ENCODE measurements at places on chromosomes 5 and 9.
A peak's percentile ranks its signal among the peaks of the same experiment; 100 is the strongest.

DNA sequence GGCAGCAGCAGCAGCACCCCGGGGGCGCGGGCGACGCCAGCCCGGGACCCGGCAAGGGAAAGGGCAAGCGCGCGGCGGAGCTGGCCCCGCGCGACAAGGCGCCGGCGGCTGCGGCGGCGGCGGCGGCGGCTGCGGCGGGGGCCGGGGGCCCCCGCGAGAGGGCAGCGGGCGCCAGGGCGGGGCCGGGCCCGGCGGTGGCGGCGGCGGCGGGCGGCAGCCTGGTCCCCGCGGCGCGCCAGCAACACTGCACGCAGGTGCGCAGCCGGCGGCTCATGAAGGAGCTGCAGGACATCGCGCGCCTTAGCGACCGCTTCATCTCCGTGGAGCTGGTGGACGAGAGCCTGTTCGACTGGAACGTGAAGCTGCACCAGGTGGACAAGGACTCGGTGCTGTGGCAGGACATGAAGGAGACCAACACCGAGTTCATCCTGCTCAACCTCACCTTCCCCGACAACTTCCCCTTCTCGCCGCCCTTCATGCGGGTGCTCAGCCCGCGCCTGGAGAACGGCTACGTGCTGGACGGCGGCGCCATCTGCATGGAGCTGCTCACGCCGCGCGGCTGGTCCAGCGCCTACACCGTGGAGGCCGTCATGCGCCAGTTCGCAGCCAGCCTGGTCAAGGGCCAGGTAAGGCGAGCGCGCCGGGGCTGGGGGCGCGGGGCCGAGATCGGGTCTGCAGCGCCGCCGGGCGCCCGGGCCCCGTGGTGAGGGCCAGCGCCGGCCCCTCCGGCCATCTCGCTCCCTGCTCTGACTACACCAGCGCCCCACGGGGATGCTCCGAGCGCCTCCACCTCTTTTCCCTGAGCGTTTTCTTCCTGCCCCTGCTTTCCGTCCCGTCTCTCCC, at the start of gene UBE2QL1:
Gene UBE2QL1, plus strand, starts transcription at position 238 of the 843 bp plus-strand sequence. Its CDS starts 35 bp downstream, at position 273.
- H3K4me1 ChIP-seq = peaks cover 12% of the 10 kb centered on the region
- H3K27ac ChIP-seq = no peak within 1 kb of the TSS
- no peaks in the 10 kb centered on the region for H3K36me3 ChIP-seq
- H3K4me3 ChIP-seq = peak within 1 kb of the TSS; percentile 73
- peak; percentile 13 for DNase-seq

GRCh38 chr5:32625547-32625946, 40.2 kb downstream of the SUB1 start:
- no peaks in the 10 kb centered on the region for H3K27me3 ChIP-seq
- H3K4me1 ChIP-seq = no peaks in the 10 kb centered on the region
- no peak overlapping the region for H3K4me3 ChIP-seq
- no peaks in the 10 kb centered on the region for H3K36me3 ChIP-seq

DNA sequence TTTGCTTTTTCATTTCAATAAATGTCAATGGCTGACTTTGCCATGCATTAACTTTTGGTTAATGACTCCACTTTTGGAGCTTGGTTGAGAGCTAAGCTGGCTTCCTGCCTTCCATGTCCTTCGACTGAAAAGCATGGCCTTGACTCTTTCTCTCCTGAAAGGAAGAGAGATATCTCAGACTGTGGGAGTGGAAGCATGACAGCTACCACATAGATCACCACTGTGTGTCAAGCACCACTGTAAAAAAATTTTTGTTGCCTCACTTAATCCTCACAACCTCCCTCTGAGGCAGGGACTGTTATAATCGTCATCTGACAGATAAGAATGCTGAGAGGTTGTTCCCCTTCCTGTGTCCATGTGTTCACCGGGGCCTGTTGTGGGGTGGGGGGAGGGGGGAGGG, 184.8 kb downstream of the RORB start:
- H3K27me3 ChIP-seq = peaks cover 12% of the 10 kb centered on the region
- no peak overlapping the region for H3K4me3 ChIP-seq
- DNase-seq = no peak
- H3K4me1 ChIP-seq = no peaks in the 10 kb centered on the region
- H3K36me3 ChIP-seq = no peaks in the 10 kb centered on the region

DNA sequence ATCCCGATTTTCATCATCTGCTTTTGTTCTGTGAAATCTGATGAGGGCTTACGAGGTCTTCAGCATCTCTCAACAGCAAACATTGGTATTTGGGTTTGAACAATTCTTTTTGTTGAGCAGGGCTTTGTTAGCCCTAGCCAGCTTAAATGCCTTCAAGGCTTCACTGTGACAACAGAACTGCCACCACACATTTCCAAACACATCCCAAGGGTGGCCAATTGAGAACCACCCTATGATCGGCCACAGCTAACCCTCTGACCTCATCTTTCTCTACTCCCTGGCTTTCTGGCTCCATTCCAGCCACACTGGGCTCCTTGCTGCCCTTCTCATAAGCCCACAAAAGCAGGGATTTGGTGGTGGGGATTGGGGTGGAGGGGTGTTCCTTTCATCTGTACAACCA, 17.6 kb downstream of the MTX3 start:
- no peak for DNase-seq
- H3K4me1 ChIP-seq = no peaks in the 10 kb centered on the region
- H3K4me3 ChIP-seq = no peak overlapping the region
- H3K36me3 ChIP-seq = peaks cover 11% of the 10 kb centered on the region
- H3K27ac ChIP-seq = no peak overlapping the region

DNA sequence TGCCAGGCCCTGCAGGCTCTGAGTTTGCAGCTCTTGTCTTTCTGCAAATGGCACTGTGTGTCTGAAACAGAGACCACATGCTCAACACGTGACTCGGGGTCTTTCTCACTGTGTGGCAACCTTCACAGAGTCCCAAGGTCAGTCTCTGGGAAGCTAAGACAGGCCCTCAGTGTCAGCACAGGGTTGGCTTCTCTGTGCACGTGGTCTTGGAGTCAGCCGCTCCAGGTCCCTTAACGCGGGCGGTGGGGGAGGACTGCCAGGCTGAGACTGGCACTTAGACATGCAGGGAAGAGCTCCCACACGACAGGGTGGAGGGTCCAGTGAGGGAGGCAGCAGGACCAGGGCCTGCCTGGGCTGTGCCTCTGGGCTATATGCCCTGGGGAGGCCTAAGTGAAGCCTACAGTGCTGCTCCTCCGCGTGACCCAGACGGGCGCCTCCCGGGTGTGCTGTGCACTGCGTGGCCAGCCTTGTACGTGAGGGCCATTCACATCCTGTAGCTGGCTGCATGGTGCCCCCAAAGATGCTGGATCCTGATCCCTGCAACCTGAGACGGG, 76.8 kb downstream of the ADAMTS2 start:
- no peak overlapping the region for H3K27ac ChIP-seq
- H3K36me3 ChIP-seq = no peaks in the 10 kb centered on the region
- no peak overlapping the region for H3K4me3 ChIP-seq

GRCh38 chr5:141757402-141757801, 75.4 kb upstream of the ARAP3 start:
- H3K4me3 ChIP-seq = no peak overlapping the region
- no peak overlapping the region for H3K27ac ChIP-seq
- H3K27me3 ChIP-seq = peaks cover 50% of the 10 kb centered on the region
- H3K4me1 ChIP-seq = peaks cover 4% of the 10 kb centered on the region
- H3K36me3 ChIP-seq = no peaks in the 10 kb centered on the region

DNA sequence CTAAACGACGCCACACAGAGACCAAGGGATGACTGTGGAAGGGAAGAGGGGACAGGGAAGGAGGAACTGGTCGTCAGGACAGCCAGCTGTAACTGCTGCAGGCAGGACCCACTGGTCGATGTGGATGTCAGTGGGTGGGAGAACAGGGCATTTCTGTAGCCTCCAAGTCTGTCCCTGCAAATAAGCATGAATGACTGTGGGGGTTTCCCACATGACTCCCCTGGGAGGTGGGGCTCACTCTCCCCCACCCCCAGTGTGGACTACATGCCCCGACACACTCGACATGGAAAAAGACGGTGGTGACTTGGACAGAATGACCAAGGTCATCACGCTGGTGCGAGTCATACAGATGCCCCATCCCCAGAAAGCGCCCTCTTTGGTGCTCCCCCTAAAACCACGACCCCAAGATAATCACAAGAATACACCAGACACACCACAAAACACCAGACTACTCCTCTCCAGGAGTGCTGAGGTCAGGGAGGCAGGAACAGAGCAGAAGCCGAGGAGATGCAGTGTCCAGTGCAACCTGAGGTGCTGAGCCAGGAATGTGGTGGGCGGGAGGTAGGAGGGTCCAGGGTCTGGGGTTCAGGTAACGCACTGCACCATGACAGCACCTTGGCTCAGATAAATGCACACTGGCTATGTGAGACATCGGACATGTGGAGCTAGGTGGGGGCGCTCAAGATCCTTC, 64.9 kb downstream of the SECISBP2 start:
- H3K36me3 ChIP-seq = peaks cover 67% of the 10 kb centered on the region
- no peak for DNase-seq
- H3K27ac ChIP-seq = peak overlapping the region; percentile 19
- H3K4me1 ChIP-seq = peaks cover 52% of the 10 kb centered on the region

DNA sequence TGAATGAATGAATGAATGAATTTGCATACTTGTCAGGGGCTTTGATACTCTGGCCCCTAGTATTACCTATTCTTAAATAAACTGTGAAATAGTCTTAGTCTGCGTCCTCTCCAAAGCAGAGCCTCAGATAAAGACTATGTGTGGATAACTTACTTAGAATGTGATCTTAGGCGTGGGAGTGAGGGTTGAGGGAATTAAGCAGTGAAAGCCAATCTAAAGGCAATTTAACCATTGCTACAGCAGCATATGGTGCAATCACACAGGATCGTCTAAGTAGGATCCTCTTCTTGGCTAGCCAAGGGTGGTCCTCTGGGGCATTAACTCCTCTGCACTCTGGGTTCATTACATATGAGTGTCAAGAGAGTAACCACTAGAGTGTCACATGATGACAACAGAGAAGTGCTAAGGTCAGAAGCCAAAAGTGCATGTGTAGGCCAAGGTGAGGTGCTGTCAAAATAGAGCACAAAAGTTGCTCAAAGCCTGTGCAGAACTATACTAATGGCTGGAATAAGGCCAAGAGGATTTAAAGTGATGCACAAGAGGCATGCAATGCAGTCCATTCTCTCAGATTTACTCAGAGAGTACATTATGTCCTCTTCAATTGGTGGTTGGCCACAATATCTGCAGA, 274.4 kb upstream of the SEMA6A start:
- H3K27ac ChIP-seq = no peak overlapping the region
- DNase-seq = no peak
- no peaks in the 10 kb centered on the region for H3K27me3 ChIP-seq
- H3K4me1 ChIP-seq = no peaks in the 10 kb centered on the region
- H3K4me3 ChIP-seq = no peak overlapping the region
- H3K36me3 ChIP-seq = no peaks in the 10 kb centered on the region

DNA sequence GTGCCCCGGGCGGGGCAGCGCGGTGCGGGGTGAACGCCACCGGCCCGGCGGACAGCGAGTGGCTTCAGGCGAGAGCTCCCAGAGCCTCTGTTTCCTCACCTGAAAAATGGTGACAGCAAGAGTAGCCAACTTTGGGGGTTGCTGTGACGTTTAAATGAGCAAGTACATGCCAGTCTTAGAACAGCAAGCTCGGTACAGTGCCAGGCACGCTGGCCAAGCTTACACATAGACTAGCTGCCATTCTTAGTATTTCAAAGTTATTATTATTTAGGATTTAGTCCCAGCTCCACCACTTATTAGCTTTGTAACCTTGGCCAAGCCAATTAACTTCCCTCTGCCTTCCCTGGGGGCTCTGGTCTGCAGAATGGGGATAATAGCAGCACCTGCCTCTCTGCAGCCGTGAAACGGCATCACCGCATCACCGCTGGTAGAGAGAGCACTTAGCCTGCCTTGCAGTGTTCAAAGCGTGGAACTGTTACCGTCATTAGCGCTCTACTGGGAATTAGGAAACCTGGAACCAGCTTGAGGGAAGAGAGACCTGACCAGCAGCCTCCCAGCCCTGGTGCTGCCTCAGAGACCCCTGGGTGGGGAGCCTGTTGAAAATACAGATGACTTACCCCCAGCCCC, at the start of gene C9orf50:
Gene C9orf50, minus strand, starts transcription at position 433 of the 627 bp plus-strand sequence. CDS start 527 bp downstream, outside the sequence.
- no peak within 1 kb of the TSS for H3K4me3 ChIP-seq
- DNase-seq = no peak
- H3K27ac ChIP-seq = no peak within 1 kb of the TSS
- peaks cover 25% of the 10 kb centered on the region for H3K27me3 ChIP-seq

GRCh38 chr9:112233769-112234168, 58.7 kb upstream of the SUSD1 start:
- no peaks in the 10 kb centered on the region for H3K4me1 ChIP-seq
- no peak for DNase-seq
- H3K36me3 ChIP-seq = peaks cover 9% of the 10 kb centered on the region

GRCh38 chr9:107397076-107398044, 92.2 kb downstream of the KLF4 start:
- no peak overlapping the region for H3K4me3 ChIP-seq
- no peaks in the 10 kb centered on the region for H3K4me1 ChIP-seq
- peaks cover 2% of the 10 kb centered on the region for H3K27me3 ChIP-seq
- DNase-seq = no peak
- H3K27ac ChIP-seq = no peak overlapping the region

GRCh38 chr5:129921204-129921603, 16.9 kb downstream of the CHSY3 start:
- DNase-seq = no peak
- H3K4me3 ChIP-seq = no peak overlapping the region
- H3K36me3 ChIP-seq = no peaks in the 10 kb centered on the region
- no peaks in the 10 kb centered on the region for H3K4me1 ChIP-seq

GRCh38 chr9:133351908-133352634, 4.1 kb downstream of the RPL7A start:
- no peak overlapping the region for H3K4me3 ChIP-seq
- H3K27ac ChIP-seq = peak overlapping the region; percentile 64
- peaks cover 40% of the 10 kb centered on the region for H3K4me1 ChIP-seq
- no peaks in the 10 kb centered on the region for H3K27me3 ChIP-seq
- DNase-seq = peak; percentile 66

DNA sequence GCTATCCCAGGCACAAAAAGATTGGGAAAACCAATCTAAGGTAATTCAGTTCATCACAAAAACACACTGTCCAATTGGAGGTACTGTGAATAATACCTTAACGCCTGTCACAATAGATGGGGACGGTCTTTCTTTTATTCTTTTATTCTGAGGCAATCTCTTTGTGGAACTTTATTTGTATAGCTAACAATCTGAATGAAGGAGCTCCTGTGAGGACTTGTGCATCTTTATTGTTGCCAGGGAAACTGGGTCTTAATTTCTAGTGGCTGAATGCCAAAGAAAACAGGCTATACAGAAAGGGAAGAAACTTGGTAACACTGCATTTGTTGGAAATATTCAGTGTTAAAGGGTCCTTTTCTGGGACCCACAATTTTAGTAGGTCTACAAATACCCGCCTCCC, 546.9 kb upstream of the C9orf72 start:
- H3K27ac ChIP-seq = no peak overlapping the region
- DNase-seq = no peak
- H3K36me3 ChIP-seq = no peaks in the 10 kb centered on the region
- H3K4me1 ChIP-seq = no peaks in the 10 kb centered on the region
- no peak overlapping the region for H3K4me3 ChIP-seq

GRCh38 chr5:42756606-42757601, at the start of gene CCDC152:
Gene CCDC152, plus strand, starts transcription at chr5:42756818. Its CDS starts 2,304 bp downstream, at chr5:42759122.
- peak; percentile 60 for DNase-seq
- H3K36me3 ChIP-seq = no peaks in the 10 kb centered on the region
- peaks cover 9% of the 10 kb centered on the region for H3K4me1 ChIP-seq
- H3K27ac ChIP-seq = peak within 1 kb of the TSS; percentile 80

GRCh38 chr5:131196331-131196730, 25.6 kb downstream of the LYRM7 start:
- H3K4me1 ChIP-seq = peaks cover 17% of the 10 kb centered on the region
- no peak overlapping the region for H3K27ac ChIP-seq
- H3K4me3 ChIP-seq = no peak overlapping the region

GRCh38 chr9:135343837-135344522, 135.6 kb upstream of the PPP1R26 start:
- no peak overlapping the region for H3K4me3 ChIP-seq
- peaks cover 4% of the 10 kb centered on the region for H3K27me3 ChIP-seq
- no peak overlapping the region for H3K27ac ChIP-seq
- H3K36me3 ChIP-seq = no peaks in the 10 kb centered on the region

Data from activated naive CD4-positive, alpha-beta T cell treated with anti-CD3 and anti-CD28 coated beads for 36 hours (primary cell).